ENCODE measurements at places on chromosomes 7 and 10.

- DNase-seq = no peak
These were observed 20.3 kb downstream of the CACUL1 start for GRCh38 chr10:118734475-118734874.

DNA sequence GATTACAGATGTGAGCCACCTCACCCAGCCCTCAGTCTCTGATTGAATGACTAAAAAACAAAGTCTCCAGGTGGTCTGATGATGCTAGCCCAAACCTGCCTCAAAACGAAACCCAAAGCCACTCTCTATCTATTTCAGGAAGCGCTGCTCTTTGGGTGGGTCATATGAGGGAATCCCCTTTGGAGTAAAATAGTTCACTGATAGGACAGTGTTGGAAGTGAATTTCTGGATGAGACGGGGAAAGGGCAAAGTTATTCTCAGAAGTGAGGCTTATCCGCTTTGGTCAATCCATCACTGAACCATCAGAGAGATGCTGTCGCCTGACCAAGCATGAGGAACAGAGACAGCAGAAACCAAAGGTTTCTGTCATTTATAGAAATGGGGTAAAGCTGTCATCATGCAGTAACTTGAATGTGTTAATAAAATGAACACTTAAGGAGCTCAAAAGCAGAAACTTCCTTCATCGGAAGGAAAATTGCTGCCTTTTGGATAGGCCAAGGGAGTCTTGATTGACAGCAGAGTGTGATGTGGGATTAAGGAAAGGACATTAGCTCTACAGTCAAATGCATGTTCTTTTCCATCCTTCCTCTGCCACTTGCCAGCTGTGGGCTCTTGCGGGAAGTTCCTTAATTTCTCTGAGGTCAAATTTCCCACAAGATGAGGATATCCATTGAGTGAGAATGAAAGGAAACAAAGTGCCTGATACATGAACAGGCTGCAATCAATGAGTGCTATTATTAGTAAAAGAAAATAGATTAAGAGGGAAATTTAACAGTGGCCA is 64.9 kb upstream of the C1QL3 start:
- DNase-seq = no peak

- no peak for DNase-seq
These were observed 139.4 kb downstream of the SKIDA1 start for GRCh38 chr10:21385996-21386585.

GRCh38 chr7:116395141-116395791 is 104.3 kb upstream of the CAV2 start:
- peak; percentile 93 for DNase-seq

GRCh38 chr10:132282667-132283603 is 24.8 kb downstream of the STK32C start:
- DNase-seq = no peak

DNA sequence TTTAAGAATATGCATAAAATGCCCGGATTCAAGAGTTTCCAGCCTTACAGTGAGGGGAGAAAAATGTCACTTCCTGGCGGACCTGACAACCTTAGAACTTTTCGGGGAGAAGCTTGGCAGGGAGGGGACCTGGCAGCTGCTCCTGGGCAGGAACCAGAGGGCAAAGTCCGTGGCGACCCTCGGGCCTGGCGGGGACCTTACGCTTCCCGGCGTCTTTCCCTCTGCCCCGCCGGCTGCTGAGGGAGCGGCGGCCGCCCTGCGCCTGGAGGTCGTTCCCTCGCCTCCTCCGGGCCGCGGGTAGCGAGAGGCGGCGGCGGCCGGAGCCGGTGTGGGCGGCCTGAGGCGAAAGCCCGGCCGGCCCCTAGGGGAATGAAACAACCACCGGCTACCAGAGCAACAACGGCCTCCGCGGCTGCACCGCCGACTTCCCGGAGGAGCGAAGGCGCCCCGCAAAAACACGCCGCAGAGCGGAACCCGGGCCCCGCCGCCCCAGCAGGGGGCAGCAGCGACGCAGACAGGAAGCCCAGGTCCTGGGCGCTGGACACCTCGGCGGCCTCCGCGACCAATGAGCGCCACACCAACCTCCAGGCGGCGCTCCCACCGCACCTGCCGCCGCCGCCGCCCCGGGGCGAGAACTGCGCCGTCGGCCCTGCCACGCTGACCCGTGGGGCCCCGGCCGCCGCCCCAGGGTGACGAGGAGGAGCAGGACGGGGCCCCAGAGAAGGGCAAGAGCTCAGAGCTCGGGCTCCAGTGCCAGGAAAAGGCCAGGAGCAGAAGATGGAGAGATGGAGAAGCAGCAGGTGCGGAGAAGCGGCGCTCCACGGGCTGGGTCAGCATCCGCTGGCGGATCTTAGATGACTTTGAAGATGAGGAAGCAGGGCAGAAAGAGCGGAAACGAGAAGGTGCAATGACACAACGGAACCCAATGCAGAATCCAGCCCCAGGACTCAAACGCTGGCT is 10.5 kb upstream of the ACSM6 start:
- peak; percentile 67 for DNase-seq

- DNase-seq = no peak
These were observed 47.1 kb upstream of the ZNRF2 start for GRCh38 chr7:30237271-30237695.

DNA sequence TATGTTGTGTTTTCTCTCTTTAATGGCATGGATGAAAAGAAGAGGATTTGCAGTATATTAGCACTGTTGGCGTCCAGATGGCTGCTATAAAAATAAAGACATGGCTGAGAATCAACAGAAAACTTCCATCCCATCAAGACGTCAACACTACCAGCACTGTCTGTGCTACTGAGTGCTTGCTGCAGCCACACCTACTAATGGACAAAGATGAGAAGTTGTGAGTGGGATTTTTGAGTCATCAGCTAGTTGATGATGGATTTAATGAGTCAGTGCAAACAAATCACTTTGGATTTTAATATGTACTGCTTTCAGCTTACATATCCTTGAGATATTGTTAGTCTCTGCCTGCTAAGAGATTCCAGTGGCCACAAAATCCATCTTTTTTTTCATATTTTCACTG is 631.0 kb upstream of the ANKRD30A start:
- DNase-seq = peak; percentile 45

- no peak for DNase-seq
These were observed 135.0 kb downstream of the NT5C2 start for GRCh38 chr10:103058034-103058433.

GRCh38 chr10:12412666-12413368 is 63.5 kb downstream of the CAMK1D start:
- no peak for DNase-seq

DNA sequence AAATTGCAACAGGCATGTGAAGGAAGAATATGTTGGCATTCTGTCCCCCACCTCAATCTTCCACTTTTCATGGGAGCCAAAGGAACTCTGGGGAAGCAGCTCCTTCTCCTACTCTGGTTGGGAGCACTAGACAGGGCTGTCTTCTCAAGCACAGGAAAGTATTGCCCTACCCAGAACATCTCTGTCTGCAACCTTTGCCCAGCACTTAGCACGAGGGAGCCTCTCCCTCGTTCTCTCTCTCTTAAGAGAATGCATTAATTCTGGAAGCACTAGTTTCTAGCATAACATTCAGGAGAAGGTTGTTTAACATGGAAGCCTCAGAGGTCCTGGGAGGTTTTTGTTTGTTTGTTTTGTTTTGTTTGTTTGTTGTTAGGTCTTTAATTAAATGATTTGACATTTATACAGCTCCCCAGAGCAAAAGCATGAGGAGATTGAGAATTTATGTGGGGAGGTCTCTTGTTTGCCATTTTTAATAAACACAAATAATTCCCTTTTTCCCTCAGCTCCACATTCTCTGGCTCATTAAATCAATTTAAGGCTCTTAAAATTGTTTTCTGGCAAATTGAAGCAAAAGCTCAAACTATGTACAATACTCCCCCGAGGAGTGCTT is 240.6 kb downstream of the TRIL start:
- DNase-seq = no peak

DNA sequence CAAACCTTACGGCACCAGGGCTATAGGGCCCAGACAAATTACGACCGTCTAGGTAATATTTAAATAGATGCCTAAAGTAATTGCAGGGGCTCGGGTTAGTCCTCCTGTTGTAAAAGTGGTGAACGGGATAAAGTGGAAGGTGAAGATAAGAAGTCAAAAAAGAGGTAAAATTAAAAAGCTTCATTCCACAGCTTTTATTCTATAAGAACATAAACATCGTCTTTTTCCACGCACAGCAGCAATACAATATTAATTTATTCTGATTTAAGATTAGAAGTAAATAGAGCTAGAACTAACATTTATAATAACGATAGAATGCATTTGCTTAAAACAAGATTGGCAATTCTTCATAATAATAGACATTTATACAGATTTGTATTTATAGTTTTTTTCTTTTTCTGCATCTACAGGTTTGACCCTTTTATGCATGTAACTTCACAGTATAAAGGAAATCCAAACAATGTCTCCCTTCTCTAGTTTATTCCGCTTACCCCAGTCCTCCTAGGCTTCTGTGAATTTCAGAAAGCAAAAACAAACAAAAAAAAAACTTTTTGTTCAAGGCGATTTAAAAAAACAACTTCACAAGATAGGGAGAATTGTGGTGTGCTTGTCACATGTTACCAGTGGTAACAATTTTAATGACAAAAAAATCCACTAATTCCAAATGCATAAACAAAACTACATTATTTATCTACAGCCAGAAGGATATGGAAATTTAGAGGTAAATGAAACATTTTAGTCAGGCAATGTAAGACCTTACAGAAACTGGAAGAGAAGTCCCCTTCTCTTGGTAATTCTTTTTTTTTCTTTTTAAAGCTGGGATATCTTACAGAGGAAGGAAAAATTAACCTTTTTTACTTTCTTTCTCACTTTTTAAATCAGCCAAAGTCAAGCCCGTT is 3.4 kb downstream of the HOXA10 start:
- DNase-seq = no peak

DNA sequence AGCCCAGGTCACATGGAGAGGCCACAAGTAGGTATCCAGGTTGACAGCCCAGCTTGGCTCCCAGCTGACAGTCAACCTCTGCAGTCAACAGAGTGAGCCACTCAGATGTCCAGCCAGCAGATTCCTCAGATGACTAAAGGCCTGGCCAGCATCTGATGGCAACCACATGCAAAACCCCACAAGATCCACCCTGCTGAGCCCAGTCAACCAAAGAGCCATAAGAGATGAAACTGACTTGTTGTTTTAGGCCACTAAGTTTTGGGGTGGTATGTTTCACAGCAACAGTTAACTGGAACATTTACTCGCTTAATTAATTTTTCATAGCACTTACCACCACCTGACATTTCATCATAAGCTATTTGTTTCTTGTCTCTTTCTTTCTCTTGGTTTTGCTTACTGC is 107.3 kb upstream of the KDM7A start:
- no peak for DNase-seq

DNA sequence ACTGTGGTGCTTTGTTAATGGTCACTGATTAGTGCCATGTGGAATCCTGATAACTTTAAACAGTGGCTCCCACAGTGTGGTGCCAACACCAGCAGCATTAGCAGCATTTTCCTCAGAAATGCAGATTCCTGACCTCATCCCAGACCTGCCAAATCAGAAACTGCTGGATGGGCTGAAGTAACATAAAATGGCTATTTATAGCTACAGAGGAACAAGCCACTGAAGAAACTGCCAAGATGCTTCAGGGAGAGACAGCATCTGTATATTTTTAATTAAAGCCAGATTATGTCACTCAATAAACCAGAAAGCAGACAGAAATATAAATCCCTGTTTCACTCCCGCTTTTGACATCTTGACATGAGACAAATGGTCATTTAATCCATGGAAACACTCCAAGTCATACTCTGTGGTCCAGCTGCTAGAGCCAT is 178.5 kb downstream of the AMPH start:
- DNase-seq = no peak

GRCh38 chr7:46150202-46150601 is 229.1 kb upstream of the IGFBP3 start:
- DNase-seq = no peak

DNA sequence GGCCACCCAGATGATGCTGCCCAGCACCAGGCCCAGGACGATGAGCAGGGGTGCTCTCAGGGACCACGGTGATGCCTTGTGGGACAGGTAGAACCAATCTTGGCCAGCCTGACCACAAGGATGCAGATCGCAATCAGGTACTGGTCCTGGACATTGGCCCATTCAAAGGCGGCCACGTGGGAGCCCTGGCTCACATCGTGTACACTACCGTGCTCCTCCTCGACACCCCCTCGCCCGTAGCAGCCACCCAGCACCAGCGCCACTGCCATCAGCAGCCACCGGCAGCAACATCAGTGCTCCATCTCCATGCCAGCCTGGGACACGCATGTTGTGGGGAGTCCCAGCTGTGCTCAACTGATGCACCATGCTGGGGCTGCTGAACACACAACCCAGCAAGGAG is 39.0 kb downstream of the AGAP6 start:
- DNase-seq = no peak

- no peak for DNase-seq
These were observed 384.1 kb downstream of the NXPH1 start for GRCh38 chr7:8817448-8818036.

GRCh38 chr7:46672861-46673260 is 751.8 kb upstream of the IGFBP3 start:
- DNase-seq = no peak

- no peak for DNase-seq
These were observed 38.8 kb upstream of the PDZD8 start for GRCh38 chr10:117413928-117414618.

GRCh38 chr7:2175091-2175490 is 57.7 kb downstream of the MAD1L1 start:
- peak; percentile 28 for DNase-seq

- no peak for DNase-seq
These were observed 28.5 kb downstream of the MKLN1 start for GRCh38 chr7:131355917-131356777.

DNA sequence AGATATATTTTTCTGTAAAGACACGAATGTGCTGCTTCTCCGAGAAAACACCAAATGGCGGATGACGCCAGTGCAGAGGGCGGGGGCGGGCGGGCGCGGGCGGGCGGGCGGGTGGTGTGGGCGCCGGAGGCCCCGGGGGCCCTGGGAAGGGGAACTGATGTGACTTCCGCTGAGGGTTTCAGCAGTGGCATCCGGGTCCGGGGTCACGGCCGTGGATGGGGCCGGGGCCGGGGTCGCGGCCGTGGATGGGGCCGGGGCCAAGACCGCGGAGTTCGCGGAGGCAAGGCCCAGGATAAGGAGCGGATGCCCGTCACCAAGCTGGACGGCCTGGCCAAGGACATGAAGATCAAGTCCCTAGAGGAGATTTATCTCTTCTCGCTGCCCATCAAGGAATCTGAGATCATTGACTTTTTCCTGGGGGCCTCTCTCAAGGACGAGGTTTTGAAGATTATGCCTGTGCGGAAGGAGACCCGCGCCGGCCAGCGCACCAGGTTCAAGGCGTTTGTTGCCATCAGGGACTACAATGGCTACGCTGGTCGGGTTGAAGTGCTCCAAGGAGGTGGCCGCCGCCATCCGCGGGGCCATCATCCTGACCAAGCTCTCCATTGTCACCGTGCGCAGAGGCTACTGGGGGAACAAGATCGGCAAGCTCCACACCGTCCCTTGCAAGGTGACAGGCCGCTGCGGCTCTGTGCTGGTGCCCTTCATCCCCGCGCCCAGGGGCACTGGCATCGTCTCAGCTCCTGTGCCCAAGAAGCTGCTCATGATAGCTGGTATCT is 20.3 kb upstream of the IGF2BP3 start:
- DNase-seq = no peak

GRCh38 chr10:15486404-15486803 is 115.3 kb upstream of the FAM171A1 start:
- DNase-seq = peak; percentile 54
